ENCODE measurements at places on chromosomes 2 and 18.
A peak's percentile ranks its signal among the peaks of the same experiment; 100 is the strongest.

DNA sequence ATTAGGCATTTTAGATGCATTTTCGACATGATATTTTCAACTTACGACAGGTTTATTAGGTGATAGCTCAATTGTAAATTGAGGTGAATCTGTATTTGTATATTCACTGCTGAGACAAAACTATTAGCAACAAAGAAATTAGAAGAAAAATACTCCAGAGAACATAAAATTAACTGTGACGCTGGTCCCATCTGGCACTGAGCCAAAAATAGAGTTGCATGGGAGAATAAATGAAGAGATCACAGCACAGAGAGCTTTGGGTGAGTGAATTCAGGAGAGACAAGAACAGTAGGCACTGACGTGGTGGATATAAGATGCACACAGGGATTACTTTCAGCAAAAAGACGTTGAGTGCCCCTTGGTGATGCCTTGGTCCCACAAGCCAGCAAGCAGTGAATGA is 306.2 kb upstream of the RAB6C start:
- no peak for DNase-seq

- DNase-seq: no peak
Observed at GRCh38 chr2:138333121-138333520, 168.4 kb upstream of the SPOPL start.

DNA sequence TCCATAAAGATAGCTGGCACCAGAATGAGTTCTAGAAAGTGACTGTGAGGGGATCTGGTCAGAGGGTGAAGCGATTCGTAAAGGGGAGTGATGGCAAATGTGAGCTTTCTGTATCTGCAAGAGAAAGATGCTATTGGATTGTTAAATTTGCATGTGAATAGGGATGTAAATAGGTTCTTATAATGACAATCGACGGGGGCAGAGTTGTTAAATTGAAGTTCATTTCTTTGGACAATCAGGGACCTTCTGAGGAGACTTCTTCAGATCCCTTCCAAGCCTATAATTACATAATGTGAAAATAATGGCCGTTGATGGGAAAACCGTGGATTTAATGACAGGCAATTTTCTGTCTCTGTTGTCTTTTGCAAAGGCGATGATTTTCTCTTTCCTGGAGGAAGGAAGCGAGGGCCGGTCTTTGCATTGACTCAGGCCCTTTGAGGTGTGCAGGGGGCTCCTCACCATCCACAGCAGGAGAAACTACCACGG is 52.2 kb upstream of the TMEM18 start:
- no peak for DNase-seq

- DNase-seq: peak; percentile 80
Observed at GRCh38 chr2:143110758-143111428, 18.3 kb upstream of the ARHGAP15 start.

DNA sequence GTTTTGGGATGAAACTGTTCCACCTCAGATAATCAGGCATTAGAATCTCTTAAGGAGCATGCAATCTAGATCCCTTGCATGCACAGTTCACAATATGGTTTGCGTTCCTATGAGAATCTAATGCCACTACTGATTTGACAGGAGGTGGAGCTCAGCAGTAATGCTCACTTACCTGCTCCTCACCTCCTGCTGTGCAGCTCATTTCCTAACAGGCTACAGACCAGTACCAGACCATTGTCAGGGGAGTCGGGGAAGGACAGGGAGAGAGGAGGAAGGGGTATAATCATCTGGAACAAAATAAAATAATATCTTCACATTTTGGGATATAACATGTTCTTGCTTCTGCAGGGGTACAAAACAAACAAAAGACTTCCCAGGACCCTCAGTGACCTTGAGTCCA is 532.0 kb upstream of the FSHR start:
- DNase-seq: no peak

GRCh38 chr18:623761-624620 is 27.2 kb downstream of the CLUL1 start:
- DNase-seq: peak; percentile 12

GRCh38 chr2:210861038-210861665 is 304.8 kb downstream of the CPS1 start:
- DNase-seq: no peak

DNA sequence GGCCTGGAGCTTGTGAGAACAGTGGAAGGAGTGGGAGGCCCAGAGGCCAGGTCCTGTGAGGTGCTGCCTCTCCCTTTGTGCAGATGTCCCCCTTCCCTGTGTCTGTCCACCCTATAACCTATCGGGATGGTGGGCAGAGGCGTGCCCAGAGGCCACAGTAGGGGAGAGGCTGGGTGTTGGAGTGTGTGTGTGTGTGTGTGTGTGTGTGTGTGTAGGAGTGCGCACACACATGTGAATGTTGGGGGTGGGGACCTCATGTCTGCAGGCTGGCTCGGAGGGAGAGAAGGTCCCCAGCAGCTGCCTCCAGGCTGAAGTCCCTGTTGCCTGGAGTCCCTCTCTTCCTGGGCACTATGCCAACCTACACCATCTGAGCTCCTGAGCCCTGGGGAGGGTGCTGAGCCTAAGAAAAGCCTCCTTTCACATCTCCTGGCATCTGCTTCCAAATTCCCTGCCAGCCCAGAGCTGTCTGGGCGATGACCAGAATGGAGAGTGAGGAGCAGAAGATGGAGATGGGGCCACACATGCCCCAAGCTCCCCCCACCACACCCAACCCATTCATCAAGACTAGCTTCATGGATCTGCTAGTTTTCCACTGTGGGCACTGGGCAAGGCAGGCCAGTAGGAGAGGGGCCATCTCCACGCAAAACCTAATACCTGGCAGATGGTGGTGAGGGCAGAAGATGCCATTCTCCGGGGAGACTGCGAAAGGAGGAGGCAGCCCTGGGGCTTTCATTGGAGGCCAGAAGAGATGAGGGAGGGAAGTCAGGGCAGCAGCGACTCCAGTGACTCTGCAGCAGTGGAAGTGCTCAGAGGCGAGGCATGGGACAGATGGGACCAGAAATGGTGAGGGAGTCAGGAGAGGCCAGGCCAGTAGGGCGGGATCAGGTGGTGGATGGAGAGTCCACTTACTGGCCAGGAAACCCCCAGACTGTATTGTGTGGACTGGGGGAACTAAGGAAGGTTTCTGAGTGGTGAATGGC is 20.3 kb downstream of the KCNK3 start:
- peak; percentile 99 for DNase-seq

GRCh38 chr2:127025359-127026166 is 81.4 kb downstream of the BIN1 start:
- DNase-seq: peak; percentile 98

GRCh38 chr2:98460573-98461497 is 16.2 kb downstream of the INPP4A start:
- no peak for DNase-seq

- no peak for DNase-seq
Observed at GRCh38 chr2:141392517-141393213, 738.2 kb downstream of the LRP1B start.

DNA sequence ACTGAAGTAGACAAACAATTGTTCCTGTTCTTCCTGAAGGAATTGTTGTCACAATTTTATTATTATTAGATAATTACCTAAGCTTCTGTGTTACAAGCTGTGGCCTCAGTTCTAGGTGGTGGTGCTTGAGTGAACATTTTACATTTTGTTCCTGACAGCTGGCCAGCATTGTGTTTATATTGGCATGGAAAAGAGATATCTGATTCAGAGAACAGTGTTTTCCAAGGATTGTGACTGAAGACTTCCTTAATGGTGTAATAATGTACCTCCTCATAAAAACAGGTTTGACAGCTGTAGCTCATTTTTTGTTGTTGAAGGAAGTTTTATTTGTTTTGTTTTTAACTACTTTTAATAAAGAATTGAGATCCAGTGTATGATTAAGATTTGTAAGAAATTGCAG is 95.2 kb downstream of the EPB41L5 start:
- no peak for DNase-seq

GRCh38 chr2:86787736-86788135 is 3.0 kb downstream of the CD8A start:
- DNase-seq: no peak

DNA sequence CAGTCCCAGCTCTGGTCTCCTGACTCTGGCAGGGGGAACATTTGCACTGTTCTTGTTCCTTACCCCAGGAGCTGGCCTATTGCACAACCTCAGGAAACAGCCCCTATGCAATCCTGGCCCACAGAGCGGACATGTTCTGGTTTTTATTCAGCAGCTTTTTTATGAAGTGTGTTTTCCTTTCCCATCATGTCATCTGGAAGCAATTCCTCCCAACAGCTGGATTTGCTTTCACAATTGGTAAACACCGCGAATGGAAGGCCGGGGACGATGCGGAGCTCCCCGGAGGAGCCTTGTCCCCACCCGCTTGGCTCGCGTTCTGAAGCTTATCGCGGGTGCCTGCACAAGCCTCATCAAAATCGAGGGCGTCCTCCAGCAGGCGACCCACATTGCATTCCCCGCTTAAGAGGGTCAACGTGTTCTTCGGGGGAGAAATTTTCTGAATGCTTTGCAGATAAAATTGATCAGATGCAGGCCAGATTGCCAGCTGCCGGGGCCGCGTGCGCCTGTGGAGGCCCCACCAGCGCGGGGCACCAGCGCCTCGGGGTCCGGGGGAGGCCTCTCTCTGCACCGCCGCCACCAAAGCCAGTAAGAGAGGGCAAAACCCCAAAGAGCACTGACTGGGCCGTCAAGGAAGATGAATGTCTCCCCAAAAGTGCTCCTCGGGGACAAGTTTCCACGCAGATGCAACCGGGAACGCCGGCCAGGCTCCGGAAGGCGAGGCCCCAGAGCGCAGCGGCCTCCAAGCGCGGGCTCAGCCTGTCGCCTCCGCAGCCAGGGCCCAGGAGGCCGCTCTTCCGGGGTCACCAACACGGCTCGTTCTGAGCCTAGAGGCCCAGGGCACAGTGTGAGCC is 60.3 kb upstream of the SP3 start:
- DNase-seq: no peak

DNA sequence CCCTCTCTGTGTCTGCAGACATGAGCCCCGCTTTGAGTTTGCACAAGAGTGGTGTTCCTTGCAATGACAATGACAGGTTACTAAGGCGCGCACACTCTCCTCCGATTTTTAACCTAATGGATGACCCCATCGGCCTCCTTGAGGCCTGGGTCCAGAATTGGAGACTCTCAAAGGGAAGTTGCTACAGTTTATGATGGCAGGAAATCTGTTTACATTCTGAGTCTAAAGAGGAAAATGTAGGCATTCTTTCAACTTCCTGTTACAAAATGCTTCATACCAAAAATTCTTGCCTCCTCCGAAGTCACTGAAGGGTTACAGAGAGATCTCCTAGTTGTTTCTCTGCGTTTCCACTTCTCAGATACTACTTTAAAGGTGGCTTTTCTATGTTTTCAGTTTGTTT is 225.3 kb upstream of the AGAP1 start:
- no peak for DNase-seq

GRCh38 chr2:129469871-129470270 is 509.6 kb upstream of the RAB6C start:
- DNase-seq: no peak

- no peak for DNase-seq
Observed at GRCh38 chr2:37585295-37585908, 86.0 kb downstream of the CDC42EP3 start.

DNA sequence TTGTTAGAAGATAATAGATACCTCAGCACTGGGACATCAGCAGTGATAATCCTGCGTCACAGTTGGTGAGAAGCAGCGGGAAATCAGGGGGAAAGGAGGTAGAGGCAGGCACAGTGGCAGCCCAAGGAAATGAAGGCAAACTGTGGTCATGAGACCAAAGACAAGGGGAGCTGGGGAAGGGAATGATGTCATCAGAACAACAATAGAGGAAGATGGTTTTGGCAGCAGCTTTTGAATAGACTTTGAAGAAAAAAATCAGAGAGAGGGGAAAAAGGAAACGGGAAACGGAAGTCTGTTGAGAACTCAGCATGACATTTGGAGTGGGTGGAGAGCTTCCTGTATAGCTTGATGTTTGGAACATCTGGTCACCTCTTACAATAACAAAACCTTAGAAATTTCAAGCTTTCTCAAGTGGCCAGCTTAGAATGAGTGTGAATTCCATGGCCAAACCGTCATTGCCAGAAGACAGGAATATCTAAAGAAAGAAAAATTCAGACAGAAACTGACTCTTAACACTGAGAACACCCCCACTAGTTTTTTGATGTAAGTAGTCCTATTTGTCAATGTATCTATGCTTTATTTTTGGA is 18.4 kb upstream of the YES1 start:
- DNase-seq: peak; percentile 77

GRCh38 chr2:238695538-238695937 is 152.3 kb upstream of the TWIST2 start:
- DNase-seq: no peak

DNA sequence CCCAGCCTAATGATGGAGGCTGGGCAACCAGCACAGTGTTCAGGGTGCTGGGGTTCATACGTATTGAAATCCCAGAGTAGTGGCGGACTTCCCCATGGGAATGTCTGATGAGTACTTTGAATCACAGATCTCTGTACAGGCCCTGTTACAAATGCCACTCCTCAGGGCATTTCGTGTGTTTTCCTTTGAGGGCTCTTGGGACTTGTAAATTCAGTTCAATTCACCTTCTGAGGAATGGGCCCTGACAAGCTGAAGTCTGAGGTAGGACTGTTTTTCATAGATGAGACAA is 288 bp upstream of the RDH14 start:
- no peak for DNase-seq

DNA sequence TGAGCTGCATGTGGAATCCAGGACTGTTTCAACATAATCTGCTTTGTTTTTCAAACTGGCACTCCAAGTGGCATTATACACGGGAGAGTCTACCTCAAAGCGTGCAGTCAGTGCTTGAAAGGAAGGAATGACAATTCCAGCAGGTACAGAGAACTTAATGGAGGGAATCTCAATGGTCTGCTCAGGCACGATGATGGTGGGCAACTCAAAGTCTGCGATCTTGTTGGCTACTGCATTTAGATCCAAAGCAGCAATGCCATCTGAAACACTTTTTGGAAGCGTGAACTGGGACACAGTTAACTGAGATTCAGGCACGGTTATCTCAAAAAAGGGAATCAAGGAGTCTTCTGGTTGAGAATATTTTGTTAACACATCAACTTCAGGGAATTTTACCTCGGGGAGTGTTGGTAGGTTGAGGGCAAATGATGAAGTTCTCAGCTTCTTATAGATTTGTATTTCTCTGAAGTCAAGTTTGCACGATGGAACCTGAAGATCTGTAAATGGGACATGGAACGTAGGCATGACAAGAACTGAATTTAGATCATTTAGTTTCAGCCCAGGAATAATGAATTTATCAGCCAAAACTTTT is 38.7 kb downstream of the APOB start:
- no peak for DNase-seq

GRCh38 chr2:197137231-197137630 is 173.3 kb downstream of the ANKRD44 start:
- no peak for DNase-seq

DNA sequence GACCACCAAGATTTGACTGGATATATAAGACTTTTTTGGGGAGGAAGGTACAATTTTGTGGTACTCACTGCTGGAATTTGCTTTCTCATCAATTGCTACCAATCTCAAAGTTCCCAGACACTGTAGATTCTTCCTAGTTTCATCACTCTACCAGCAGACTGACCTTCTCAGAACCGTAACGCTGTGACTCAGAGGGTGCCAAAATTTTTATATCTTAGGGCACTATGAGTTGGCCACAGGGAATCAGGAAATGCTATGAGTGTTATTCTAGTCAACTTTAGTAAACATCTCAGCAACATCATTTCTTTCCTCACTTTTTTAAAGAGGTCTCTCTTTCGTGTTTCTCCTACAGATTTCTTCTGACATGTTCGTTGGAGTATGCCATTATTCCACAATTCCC is 499.0 kb downstream of the TMX3 start:
- DNase-seq: no peak

All from NCI-H524 (cell line).